Endothelial cell (in vitro differentiated cells): ENCODE measurements at places on chromosomes 13 and 19.

DNA sequence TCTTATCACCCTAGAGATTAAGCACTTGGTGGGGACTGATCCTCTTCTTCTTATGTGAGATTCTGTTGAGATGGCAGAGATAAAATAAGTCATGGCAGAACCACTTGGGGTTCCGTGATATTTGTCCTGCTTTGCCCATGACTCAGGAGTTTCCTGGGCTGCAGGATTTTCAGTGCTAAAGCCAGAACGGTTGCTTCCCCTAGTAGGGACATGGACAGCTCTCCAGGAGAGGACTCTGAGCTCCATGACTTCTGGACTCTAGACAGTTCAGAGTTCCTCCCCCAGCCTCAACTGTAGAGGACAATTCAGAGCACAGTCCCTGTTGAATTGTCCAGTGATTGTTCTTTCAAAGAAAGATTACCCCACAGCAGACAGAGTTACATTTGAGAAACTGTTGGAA lies 98.8 kb downstream of the OLFM4 start:
- DNase-seq: no peak

DNA sequence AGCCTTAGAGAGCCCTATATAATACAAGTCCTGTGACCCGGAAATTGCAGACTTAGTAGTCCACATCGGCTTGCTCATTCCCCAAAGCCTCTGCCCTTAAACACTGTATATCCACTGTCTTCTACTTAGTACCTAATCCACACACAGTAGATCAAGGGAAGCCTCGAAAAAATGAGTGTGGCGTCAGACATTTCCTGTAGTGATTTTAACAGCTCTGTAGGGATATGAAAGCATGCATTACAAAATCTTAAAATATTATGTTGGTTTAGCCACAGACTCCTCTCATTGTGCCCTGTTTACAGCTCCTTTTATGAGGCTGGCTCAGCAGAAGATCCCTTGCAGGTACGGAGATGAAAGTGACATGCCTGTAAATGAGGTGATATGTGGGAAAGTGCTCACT lies 416.3 kb downstream of the LIG4 start:
- DNase-seq: no peak

DNA sequence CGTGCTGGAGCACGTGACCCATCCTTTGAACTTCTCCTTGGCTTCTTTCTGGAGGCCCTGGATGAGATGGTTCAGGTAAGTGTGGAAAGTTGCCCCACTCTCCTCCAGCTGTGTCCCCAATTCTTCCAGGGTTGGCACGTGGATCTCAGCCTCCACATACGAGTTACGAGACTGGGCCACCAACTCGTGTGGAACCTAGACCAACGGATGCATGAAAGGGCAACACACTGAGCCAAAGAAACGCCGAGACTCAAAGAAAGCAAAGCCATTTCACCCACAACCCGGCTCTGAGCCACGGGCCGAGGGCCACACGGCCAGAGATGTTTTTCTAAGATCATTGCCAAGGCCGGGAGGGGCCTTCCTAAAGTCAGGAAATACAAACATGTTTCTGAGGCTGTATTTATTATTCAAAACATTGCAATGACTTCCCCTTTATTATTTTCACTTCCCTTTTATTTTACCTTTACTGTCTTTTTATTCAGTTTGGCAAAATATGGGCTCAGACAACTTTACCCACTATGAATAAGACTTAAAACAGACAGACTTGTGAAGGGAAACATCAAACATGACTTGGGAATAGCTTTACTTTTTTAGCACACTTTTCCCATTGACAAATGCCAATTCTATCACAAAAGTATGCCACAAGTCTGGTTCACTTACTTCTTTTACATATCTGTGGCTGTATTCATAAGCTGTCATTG lies 94.6 kb downstream of the KL start:
- no peak for DNase-seq

GRCh38 chr13:39132286-39133230 lies 94.3 kb downstream of the NHLRC3 start:
- DNase-seq: no peak

DNA sequence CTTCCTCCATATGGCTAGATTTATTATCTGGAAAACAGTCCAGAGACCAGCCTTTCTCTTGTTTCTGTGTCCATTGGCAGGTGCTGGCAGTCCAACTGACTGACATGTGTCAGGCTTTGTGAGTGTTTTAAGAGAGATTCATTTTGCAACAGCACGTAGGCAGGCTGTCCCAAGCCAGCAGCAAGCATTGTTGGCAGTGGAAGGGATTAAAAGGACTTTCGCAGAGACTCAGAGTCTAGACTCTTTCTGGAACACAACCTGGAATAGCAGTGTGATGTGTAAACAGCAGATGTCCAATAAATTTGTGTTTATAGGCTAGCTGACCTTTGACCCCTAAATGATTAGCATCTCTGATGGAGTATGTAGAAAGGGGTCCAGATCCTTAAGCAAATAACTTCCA lies 222.2 kb upstream of the SERP2 start:
- no peak for DNase-seq

DNA sequence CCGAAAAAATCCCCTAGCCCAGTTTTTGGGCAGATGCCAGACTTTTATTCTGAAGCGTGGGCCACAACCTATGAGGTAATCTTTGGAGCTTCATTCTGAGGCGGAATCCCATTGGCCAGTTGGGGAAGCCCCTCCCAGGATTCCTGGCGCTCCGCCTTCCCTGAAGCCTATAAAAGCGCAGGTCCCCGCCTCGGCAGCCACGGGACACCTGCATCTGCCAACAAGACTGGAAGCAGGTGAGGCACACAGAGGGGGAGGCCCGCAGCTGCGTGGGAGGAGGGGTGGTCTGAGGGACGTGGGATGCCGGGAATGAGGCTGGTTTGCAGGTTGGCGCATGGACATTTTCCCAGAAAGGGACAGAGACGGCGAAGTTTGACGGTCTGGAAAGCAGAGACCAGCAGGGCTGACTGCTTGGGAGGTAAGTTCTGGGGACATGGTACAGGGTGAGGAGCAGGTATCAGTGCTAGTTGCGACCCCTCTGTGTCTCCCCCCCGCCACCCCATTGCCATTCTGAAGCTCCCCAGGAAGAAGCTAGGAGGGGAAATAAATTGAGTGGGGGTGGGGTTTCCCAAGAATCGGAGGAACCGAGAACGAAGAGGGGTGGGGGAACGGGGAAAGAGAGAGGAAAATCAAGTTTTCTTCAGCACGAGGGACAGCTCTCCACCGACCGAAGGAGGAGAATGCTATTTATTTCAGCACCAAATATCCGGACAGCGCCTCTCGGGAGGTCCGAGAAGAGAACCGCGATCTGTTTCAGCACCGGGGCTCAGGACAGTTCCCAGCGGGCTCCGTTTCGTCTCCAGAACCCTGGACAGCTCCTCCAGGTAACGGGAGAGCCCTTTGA lies 22.4 kb upstream of the FEM1A start:
- peak; percentile 94 for DNase-seq

DNA sequence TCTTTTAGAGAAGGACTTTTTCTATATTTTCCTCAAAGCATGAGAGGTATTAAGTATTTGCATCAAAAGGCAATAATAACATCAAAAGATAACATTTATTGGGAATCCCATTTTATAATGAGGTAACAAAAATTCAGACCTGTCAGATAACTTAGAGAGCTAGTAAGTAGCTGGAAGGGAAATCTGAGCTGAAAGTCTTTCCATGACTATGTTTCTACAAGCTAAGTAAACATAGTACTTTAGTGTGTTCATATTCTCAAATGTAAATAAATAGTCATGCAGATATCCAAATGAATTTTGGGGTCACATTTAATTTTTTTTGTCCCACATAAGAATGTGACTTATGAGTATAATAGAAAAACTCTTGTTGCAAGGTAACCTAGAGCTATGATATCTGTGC lies 87.3 kb upstream of the FBXL3 start:
- no peak for DNase-seq

DNA sequence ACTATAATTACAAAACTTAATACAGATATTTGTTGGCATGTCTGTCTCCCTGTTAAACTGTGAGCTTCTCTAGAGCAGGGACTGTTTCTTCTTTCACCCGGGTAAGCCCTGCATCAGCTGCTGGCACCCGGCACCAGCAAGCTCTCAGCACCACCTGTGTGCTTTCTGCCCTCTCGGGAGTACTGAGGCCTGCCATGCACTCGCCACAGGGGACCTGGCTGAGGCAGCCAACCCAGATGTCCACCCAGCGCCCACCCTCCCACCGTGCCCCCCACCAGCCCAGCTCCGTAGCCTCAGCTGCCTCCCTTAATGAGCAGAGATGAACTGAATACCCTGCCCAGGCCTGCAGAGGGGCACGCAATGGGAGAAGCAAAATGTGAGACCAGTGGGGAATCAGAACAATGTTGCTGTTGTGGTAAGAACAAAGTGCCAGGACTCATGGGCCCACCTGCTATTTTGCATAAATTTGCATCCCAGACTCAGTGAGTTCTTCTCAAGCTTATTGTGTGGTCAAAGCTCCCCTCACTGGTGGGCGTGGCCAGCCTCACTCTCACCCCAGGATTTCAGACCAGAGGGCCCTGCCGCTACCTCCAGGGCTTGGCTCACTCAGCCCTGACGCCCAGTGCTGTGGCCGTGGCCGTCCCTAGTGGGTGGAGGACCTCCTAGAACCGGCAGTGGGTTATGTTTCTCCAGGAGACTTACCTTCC lies 14.6 kb upstream of the SERPINE3 start:
- no peak for DNase-seq

- DNase-seq: no peak
These were observed 483.2 kb downstream of the FGF9 start for GRCh38 chr13:22154041-22154440.

- no peak for DNase-seq
These were observed 1.1 kb upstream of the KLF1 start for GRCh38 chr19:12888006-12888603.

GRCh38 chr19:10936661-10937084 lies 8.1 kb downstream of the TIMM29 start:
- DNase-seq: peak; percentile 64

- no peak for DNase-seq
These were observed 44.4 kb downstream of the MTUS2 start for GRCh38 chr13:28864544-28864943.

DNA sequence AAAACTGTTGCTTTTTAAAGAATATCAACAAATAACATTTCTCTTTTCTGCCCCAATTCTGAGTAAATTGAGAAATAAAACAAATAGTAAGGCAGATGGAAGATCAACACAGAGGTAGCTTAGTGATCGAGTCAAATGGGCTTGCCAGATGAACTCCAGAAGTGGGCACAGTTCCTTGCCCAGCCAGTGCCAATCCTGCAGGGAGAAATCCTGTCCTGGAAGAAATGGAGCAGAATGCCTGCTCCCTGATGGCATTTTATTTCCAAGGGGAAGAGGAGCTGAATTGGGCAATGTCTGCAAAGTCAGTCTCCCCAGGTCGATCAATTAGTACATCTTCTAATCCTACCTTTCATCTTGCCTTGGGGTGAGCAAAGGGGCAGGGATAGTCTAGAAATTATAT lies 225.3 kb downstream of the NHLRC3 start:
- DNase-seq: no peak

DNA sequence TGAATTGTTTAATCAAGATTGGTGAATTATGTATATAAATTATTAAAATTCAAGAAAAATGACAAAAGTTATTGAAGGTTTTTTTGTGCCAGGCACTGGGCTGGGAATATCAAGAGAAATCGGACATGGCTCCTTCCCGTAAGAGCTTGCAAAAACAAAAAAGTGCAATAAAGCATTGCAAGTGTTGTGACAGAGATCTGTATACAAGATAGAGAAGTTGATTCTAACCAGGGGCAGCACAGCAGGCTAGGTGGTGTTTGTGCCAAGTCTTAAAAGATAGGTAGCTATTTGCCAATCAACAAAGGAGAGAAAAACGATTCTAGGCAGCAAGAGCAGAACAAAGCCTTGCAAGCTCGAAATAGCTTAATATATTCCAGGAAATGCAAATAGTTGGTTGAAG lies 123.7 kb upstream of the WASF3 start:
- no peak for DNase-seq

DNA sequence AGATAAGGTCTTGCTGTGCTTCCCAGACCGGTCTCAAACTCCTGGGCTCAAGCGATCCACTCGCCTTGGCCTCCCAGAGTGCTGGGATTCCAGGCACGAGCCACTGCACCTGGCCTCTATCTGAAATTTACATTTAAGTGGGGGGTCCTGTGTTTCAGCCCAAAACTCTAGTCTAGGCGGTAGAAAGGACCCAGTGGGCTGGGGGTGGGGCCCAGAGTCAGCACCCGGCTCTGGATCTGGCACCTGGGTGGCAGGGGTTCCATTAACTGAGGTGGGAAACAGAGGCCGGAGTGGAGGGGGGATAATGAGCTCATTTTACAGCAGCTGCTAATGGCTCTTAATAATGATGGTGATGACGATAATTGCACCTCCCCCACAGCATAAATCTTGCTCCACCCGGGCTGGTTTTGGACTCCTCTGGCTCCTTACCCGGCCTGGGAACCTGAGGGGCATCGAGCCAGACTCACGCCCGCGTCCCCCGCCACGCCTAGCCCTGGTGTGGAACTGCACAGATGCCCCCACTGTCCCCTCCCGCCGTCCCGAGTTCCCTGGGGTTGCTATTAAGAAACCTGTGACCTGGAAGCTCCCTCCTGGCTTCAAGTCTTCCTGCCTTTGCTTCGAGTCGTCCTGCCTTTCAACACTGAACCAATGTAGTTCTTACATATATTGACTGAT lies 17.8 kb upstream of the KLF2 start:
- no peak for DNase-seq

DNA sequence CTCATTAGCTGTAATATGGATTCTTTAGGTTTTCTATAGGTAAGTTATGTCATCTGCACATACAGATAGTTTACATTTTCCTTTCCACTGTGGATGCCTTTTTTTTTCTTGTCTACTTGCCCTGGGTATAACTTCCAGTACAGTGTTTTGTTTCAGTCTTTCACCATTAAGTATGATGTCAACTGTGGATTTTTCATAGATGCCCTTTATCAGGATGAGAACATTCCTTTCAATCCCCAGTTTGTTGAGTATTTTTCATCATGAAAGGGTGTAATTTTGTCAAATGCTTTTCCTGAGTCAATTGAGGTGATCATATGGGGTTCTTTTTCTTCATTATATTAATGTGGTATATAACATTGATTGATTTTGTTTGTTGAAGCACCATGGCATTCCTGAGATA lies 43.6 kb upstream of the SACS start:
- DNase-seq: no peak

GRCh38 chr13:40398065-40398464 lies 268.4 kb downstream of the FOXO1 start:
- DNase-seq: no peak

GRCh38 chr13:64551755-64552154 lies 2678.4 kb downstream of the PCDH9 start:
- DNase-seq: no peak
